NCI-H1105 (cell line): ENCODE measurements at places on chromosomes 11 and 22.

GRCh38 chr11:92558323-92558722 is 333.7 kb downstream of the FAT3 start:
- peak; percentile 99 for DNase-seq

- DNase-seq: no peak
Measured at GRCh38 chr11:2300936-2301630, 635 bp downstream of the C11orf21 start.

GRCh38 chr22:46036558-46037408 is 59.8 kb upstream of the WNT7B start:
- no peak for DNase-seq

DNA sequence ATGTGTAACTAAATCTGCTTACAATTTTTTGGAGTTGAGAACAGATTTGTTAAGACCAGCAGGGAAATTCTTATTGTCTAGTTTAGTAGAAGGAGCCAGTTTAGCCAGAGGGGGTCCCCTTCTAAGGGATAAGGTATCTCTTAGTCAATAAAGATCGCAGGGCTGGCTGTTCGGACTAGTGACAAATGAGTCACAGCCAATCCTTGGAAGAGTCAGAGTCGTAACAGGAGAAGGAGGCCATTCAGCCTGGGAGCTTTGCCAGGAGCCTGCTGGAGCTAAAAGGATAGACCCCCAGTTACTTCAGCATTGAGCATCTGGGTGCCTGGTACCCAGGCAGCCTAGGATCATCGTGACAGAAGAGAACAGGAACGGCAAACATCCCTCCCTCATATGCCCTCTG is 191.6 kb upstream of the ARHGAP20 start:
- DNase-seq: no peak

DNA sequence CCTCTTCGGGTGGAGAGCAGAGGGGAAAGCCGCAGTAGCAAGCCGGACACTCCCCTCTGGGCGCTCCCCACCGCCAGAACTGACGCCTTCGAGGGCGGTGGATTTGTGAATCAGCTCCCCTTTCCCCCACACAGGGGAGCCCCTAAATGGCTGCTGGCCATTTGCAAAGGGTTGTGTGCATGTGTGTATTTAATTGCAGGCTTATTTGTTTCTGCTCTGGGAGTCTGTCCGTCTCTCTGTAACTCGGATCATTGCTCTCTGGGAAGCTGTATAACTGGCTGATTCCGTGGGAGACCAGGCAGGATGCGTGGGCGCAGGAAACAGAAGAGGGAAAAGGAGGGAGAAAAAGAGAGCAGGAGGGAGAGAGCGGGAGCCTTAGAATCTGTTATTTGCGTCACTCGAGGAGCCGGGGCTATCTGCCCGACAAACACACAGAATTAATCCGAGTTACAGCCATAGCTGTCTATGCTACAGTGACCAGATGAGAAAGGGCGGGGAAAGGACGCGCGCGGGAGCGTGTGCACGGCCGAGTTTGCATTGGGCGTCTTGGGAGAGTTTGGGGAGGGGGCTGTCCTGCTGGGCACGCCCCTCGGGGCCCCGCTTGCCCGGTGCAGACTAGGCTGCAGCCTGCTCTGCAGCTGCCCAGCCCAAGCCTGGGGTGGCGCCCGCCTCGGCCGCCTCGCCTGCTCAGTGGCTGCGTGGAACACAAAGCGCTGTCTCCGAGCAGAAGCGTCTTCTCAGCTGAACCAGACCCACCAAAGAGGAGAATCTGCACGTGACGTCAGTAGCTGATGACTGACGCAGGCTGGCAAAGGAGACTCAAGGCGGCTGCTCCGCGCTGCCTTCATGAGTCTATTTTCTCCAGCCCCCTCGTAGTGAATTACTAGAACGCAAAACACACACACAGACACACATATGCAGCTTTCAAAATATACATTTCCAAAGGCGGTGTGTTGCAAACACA is 105.3 kb upstream of the HSD17B12 start:
- DNase-seq: peak; percentile 49

DNA sequence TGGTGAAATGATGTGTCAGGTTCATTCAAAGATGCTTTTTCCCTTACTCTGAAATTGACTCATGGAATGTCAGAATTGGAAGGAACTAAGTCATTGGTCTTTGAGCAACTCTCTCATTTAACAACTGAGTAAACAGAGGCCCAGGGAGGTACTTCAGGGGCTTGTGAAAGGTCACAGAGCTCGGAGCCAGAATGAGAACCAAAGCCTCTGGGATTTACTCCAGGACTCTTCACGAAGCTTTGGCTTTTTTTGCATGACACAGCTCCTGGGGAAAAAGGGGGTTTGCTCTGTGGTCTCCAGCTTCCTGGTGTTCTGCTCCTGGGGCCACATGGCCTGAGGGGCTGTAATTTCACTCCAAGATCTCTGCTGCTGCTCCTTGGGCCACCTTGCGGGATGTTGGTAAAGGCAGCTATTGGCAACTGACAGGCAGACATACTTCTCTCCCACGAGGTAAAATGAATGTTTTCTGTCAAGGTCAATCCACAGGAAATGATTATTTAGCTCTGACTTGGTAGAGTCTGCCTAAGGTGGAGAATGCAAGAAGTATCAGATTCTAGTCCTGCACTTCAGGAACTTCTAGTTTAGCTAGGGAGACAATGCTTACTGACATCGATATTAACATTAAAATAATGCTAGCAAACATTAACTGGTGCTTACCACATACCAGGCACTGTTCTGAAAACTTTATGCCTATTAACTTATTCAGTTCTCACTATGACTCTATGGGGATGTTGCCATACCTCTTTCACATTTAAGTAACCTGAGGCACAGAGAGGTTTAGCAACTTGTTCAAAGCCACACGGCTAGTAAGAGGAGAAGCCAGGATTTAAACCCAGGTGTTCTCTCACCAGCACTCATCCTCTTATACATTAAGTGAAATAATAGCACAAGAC is 16.1 kb downstream of the PKNOX2 start:
- no peak for DNase-seq

- DNase-seq: no peak
Measured at GRCh38 chr11:100706179-100706578, 19.1 kb downstream of the ARHGAP42 start.

GRCh38 chr22:37186228-37186996 is 1.6 kb downstream of the C1QTNF6 start:
- DNase-seq: no peak

GRCh38 chr11:125376117-125376516 is 119.9 kb downstream of the FEZ1 start:
- no peak for DNase-seq

DNA sequence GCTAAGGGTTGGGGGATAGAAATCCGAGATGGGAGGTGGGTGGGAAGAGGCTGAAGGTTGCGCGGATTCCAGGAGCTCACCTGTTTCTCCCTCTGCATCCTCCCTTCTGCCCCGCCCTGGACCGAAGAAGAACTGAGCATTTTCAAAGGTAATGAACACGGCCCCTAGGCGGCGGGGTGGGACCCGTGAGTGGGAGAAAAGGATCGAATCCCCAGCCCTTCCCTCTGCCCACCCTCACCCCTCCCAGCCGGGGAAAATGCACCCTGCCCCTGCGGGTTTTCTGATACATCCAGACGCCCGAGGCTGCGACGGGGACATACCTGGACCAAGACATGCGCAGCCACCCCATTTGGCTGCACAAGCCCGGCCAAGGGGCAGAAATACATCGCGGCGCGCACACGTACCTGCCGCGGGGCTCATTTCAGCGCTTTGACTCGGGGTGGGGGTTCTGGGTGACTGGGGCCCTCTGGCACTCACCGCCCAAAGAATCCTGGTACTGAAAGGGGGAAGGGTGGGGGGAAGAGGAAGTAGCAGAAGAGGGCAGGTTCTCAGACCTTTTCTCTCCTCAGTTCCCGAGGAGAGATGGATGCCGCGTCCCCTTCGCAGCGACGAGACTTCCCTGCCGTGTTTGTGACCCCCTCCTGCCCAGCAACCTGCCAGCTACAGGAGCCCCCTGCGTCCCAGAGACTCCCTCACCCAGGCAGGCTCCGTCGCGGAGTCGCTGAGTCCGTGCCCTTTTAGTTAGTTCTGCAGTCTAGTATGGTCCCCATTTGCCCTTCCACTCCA is 6.0 kb downstream of the VSIG2 start:
- peak; percentile 26 for DNase-seq

DNA sequence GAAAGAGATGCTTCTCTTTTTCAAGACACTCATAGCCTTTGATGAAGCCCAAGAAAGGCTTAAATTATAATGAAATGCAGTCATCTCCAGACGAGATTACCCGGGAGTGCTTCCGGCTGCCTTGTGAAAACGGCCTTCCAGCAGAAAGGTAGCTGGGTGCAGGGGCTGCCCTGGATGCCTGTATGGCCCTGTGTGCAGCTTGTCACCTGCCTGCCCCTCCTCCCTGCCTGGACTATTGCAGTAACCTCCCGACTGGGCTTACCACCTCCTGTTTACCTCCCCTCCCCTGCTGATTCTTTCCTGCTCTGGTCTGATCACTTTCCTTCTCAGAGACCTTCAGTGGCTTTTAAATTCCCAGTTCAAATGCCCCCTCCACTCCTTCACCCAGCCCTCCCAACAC is 126.4 kb upstream of the SYT13 start:
- no peak for DNase-seq

DNA sequence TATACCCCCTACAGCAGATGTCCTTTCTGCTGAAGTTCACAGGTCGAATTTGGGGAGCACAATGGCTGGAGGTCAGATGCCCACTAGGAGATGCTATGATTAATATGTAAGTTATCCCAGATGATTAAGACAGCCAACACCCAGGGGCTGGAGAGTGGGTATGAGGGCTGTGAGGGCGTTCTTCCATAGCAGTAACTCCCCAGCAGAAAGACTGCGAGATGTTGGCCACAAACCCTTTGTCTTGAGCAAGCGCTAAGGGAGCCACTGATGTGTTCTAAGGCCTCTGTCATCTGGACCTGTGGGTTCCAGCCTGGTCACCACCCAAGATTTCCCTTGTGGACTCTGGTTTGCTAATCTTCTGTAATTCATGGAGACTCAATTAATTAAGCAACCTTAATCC is 77.6 kb downstream of the BMAL1 start:
- DNase-seq: no peak

DNA sequence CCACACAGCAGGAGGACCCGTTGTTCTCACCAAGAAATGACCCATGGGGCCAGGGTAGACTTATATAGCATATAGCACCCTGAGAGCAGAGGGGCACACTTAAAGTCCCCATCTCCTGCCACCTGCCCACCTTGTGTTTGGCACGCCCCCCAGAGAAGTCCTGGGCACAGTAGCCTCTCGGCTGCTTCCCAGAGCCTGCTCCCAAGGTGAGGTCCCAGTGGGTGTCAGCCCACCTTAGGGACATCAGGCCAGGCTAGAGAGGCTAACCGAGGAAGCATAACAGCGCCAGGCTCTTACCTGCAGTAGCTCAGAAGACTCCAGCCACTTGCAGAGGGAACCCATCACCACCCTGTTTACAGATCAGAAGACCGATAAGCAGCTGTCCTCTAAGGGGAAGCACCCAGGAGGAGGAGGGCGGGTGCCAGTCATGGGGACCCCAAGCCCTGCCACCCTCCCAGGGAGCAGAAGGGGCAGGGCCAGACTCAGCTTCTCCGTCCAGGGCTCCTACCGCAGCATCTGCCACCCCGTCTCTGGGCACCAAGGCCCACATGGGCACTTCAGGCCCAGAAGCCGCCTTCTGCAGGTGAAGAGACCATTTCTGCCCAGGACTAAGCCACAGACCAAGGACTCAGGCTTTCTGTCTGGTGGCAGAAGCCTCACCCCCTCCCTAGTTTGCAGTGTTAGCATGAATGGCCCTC is 34.9 kb upstream of the HMOX1 start:
- DNase-seq: no peak

- DNase-seq: peak; percentile 28
Measured at GRCh38 chr11:118267486-118267885, 3.4 kb upstream of the MPZL2 start.
